T-helper 2 cell (primary cell): ENCODE measurements at places on chromosomes 1 and 21.

DNA sequence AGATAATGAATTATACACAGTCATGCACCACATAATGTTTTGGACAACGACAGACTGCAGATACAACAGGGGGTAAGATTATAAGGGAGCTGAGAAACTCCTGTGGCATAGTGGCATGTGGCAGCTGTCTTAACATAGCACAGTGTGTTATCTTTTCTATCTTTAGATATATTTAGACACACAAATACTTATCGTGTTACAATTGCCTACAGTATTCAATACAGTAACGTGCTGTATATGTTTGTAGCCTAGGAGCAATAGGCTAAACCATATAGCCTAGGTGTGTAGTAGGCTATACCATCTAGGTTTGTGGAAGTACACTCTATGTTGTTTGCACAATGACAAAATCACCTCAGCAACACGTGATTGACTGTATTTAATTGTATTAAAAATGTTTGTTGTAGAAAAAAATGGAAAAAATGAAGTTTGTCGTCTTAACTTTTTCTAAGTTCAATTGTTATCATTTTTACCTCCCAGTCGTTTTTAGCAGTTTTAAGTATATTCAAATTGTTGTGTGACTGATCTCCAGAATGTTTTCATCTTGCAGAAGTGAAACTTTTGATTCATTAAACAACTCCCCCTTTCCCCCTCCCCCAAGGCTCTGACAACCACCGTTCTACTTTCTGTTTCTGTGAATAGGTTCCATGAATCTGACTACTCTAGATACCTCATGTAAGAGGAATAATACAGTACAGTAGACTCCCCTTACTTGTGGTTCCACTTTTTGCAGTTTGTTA, 351.0 kb upstream of the B3GALT2 start:
- no peak for DNase-seq

DNA sequence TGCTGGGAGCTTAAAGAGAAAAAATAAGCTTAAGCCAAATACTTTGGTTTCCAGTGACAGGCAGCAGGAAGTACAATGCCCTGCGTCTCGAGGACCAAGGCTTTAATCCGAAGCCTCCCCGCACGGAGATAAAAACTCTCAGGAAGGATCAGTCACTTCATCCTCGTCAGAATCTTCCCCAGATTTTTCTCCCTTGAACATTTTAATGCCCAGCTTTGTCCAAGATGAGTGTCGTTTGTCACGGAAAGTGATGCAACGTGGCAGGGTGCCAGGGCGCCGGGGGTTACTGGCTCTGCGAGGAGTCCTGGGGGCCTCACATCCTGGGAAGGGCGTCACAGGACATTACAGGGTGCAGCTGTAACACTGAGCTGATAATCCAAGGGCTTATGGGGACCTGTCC, 25.2 kb upstream of the PCBP3 start:
- DNase-seq, result no peak

DNA sequence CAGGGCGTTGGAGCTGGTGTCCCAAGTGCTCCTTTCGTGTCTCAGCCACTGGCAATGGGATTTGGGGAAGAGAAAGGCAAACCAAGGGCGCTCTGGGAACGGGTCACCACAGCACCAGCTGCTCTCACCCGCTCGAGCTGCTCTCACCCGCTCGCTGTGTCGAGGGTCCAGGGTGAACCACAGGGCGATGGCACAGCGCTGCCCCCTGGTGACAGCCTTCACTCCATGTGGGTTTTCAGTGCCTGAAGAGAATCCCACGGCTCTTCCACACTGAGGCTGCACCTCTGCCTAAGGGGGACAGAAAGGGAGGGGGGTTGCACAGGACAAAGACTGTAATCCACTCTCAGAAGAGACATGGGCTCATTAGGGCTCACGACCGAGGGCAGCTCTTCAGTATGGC, 7.1 kb upstream of the CLDN19 start:
- peak; percentile 28 for DNase-seq

DNA sequence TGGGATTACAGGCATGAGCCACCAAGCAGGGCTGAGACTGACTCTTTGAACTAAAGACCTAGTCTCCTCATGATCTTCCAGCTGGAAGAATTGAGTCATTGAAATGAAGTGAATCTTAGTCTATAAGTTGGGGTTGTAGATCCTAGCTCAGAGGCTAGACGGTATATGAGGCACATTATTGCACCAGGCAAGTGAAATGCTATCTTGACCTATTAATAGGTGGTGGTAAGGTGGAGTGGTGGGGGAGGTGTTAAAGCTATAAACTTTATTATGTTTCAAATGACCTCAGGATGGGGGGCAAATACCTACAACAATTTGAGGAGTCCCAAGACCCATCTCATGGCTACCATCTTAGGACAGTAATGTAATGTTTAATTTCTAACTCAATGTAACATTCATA, 36.8 kb upstream of the SLC16A1 start:
- DNase-seq, result no peak

- DNase-seq, result no peak
These were observed 65.4 kb downstream of the RPE65 start for GRCh38 chr1:68384321-68384813.

DNA sequence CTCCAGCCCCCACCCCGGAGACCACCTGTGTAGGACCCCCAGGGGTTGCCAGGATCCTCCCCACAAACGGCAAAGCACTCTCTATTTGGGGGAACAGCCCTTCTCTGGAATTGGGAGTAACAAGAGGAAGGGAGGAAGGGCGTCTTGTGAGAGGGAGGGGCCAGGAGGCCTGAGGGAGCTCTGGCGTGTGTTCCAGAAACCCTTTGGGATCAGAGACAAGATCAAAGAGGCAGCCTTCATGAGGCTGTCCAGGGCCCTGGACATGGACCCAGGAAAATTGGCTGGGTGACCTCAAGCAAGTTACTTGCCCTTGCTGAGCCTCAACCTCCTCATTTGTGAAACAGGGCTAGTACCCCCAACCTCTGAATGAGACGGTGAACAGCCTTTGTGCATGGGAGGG, 18.1 kb upstream of the ECE1 start:
- no peak for DNase-seq

DNA sequence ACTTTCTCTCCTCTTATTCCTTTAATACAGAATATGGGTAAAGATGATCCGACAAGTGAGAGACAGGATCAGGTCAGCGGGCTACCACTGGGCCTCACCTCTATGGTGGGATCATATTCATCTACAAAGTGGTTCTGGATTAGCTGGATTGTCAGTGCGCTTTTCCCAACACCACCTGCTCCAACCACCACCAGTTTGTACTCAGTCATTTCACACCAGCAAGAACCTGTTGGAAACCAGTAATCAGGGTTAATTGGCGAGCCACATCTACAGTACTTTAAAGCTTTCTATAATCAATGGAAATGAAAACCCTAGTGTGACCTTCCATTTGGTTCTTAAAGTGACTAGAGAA, 643 bp downstream of the NRAS start:
- DNase-seq, result no peak

- DNase-seq, result no peak
These were observed 21.8 kb downstream of the MMEL1 start for GRCh38 chr1:2611031-2611501.

DNA sequence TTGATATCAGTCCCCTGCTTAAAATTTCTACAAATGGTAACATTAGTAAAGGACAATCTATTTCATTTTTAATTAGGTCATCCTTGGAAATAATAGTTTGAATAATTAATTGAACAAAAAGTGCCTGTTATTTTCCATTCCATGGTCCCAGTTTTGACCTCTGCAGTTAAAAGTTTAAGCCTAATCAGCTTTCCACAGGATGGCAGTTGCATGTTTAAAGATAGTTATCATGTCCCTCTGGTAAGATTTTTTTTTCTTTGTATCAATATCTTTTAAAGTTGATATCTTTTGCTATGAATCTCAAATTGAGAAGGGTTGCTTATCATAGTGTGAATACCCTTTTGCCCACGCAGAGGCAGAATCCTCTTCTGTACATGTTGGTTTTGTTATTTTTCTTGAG, 90.4 kb downstream of the HS2ST1 start:
- DNase-seq, result no peak

DNA sequence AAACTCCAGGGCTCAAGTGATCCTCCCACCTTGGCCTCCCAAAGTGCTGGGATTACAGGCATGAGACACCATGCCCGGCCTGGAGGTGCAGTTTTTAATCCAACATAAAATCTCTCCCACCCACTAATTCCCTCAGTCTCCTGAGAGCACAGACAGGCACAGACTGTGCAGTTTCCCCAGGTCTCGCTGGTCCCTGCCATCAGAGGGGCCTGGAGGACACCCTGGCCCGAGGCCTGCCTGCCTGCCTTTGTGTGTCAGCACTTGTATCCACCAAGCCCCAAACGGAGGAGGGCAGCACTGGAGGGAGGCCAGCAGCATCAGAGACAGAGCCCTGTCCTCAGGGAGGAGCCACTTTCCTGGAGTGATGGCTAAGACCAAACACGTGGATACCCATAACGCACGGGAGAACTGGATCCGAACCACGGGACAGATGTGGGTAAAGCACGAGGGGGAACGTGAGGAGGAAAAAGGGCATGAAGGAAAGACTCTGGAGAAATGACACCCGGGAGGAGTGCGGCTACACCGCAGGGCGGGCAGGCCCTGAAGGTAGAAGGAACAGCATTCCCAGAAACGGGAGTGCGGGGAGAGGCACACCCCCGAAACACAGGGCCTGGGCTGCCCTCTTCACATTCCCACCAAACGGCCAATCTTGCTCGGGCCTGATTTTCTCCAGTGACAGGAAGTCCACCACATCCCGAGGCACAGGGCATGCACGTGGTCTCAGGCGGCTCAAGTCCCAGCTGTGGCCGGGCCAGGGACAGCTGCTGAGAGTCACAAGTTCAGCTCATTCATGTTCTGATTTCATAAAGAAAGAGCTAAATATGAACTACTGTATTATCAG, 29.7 kb downstream of the NPHP4 start:
- no peak for DNase-seq

DNA sequence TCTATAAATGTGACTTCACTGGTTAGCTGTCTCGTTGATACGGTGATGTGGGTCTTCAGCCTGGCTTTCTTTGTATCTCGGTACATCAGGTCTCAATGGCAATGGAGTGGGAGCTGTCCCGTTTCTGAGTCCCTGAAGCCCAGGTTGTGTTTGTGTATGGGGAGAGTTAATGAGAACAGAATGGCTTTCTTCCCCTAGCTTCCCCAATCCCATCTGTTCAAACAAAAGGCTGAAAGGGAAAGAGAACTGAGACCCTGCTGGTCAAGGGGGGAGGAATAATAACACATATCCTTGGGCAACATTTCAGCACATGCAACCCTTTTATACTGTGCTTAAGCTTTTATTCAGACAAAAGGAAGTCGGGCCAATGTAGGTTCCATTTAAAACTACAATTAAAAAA, 28.4 kb upstream of the CASQ2 start:
- DNase-seq, result no peak

- no peak for DNase-seq
These were observed 113.4 kb downstream of the NGF start for GRCh38 chr1:115224636-115225035.

- DNase-seq, result no peak
These were observed 2.7 kb upstream of the CD58 start for GRCh38 chr1:116573431-116574095.

GRCh38 chr1:195054217-195054687, 1554.0 kb downstream of the KCNT2 start:
- DNase-seq, result no peak

DNA sequence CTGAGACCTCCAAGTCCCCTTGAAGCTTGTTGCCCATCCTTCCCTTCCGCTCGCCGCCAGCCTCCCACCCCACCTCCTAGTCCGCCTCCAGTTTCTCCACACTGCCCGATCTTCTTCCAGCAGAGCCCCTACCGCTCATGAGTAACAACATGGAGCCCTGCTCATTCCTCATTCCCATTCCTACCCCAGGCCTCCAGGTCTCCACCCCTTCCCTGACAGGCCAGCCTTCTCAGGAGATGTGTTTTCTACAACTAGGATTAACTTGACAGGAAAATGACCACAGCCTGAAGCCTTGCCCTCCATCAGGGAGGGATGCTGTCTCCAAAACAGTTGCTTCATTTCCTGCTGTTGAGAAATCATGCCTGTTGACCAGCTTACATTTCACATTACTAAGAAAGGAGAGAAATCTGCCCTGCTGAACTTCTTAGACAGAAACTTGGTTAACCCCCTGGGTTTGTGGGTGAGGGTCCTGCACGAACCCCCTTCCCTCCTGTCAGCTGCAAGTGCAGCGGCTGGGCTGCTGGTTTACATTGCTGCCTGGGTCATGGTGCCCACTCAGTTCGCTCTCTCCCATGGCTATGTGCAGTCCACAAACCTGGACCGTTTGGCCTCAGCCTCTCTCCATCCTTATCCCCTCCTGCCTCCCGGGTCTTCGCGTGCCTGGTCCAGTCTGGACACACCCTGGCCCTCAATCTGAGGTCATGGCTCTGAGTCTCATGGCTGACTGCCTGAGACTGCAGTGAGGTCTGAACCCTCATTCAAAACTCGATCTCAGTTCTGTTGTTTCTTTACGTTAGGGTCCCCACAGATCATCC, 16.1 kb upstream of the CHI3L1 start:
- no peak for DNase-seq

- DNase-seq, result peak; percentile 89
These were observed 2.5 kb downstream of the S1PR1 start for GRCh38 chr1:101239095-101240040.

GRCh38 chr1:219505886-219506285, 107.0 kb downstream of the ZC3H11B start:
- no peak for DNase-seq

DNA sequence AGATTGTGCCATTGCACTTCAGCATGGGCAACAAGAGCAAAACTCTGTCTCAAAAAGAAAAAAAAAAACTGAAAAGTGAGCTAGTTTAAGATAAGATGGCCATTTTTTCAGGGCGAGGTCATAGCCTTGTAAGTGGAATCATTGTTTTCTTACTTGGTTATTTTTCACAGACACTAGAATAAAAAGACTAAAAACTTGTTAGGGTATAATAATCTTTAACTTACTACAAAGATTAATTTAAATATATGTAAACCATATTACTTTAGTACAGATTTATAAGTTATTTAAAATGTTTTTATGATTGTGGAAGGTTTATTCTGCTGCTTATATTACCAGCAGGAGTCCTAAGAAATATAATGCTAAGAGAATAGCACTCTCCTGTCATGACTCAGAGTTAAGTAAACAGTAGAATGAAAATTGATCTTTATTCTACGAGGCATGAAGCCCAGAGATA, 23.5 kb downstream of the ANGPTL1 start:
- no peak for DNase-seq

DNA sequence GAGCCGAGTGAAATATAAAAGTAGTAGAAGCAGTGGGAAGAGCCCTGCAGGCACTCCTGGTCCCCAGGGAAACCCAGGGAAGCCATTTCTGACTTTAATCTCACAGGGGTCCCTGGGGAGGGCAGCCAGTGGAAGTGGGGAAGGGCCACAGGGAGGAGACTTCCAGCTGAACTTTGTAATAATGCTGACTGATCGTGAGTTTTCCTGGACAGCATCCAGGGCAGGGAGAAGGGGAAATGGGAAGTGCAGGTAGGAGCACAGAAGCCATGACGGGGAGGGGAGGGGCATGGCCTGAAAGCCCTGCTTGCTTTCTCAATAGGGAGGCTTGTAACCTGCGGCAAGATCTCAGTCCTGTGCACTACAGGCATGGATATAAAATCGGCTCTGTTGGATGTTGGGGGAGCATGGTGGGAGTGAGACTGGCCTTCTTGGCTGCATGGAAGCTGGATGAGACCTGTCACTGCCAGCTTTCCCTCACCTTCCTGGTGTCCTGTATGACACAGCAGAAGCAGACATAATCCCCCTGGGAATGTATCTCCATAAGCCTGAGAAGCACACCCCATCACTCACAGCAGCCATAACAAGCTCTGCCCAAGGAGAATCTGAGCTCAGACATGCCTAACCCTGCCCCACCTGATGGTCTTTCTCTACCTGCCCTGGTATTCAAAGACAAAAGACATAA, 15.1 kb upstream of the MX1 start:
- no peak for DNase-seq

- no peak for DNase-seq
These were observed 39.7 kb upstream of the EXO1 start for GRCh38 chr1:241808265-241808664.

- DNase-seq, result no peak
These were observed 7.6 kb upstream of the GBP4 start for GRCh38 chr1:89206373-89206772.
